Cortex of kidney (tissue), 1 donor: ENCODE measurements at places on chromosomes 2 and 18.

GRCh38 chr18:495017-495416 lies 5.5 kb downstream of the COLEC12 start:
- no peak for DNase-seq

DNA sequence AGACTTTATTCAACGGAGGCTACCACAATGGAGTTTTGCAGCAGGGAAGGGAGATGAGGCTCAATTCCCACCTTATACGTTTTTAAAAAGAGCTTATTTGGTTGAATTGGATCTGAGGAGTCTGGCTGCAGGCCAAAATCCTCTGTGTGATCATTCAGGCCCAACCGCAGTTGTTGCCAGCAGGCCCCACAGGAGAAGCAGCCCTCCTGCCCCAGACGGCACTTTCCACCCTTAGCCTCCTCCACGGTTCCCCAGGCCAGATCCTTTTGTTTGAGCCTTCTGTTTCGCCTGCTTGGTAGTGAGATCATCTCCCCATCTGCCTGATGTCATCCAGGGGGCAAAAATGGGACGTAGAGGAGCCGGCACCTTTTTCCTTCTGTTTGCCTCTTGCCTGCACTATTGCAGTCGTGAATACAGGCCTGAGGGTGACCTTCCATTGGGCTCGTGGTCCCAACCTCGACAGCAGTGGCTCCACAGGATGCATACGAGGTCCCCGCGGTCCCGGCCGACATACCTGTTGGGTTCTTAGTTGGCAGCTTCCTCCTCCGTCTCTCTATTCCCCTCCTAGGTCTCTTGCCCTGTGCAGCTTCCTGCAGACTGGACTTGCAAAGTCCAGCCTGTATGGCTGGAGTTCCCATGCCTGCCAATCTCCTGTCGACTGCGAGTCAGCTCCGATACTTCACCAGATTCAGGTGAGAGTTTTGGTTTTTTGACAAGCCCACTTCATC lies 9.3 kb upstream of the GPR35 start:
- DNase-seq, result no peak

GRCh38 chr2:226802573-226802972 lies 3.0 kb upstream of the IRS1 start:
- no peak for DNase-seq

- DNase-seq, result no peak
Observed at GRCh38 chr18:50679056-50679455, 119.2 kb downstream of the MAPK4 start.

GRCh38 chr2:74819702-74820101 lies 14.2 kb upstream of the HK2 start:
- no peak for DNase-seq

- DNase-seq, result no peak
Observed at GRCh38 chr2:6887751-6888192, 10.2 kb downstream of the RSAD2 start.
